Epithelial cell of prostate (primary cell): ENCODE measurements at places on chromosomes 5 and 9.

DNA sequence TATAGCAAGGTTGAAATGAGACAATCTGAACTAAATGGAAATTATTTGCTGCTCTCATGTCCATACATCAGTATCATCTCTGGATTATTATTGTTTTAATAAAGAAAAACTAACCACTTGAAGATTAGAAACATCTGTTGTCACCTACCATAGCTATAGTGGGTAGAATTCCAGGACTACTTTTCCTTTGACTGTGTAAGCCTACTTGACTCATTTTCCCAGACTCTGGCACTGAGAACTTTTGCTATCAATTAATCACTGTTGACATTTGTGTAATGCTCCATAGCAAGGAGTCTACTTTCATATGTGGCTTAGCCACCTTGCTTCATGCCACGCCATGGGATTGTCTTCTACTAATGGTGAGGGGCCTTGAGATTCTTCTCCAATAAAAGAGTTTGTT lies 59.9 kb upstream of the ARRDC3 start:
- peak; percentile 37 for DNase-seq

DNA sequence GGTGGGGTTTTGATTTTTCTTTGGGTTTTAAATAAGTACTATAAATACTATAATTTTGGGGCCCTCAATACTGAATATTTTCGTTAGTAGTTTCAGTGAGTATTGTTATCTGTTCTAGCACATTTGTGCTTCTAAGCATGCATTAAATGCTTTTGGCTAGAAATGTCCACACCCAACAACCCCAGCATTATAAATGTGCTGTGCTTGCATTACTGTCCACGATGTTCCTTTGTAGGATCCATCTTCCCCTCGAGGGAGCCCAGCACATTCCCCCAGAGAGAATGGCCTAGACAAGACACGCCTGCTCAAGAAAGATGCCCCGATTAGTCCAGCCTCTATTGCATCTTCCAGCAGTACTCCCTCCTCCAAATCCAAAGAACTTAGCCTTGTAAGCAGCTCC lies 134.7 kb downstream of the TLE4 start:
- DNase-seq, result no peak

DNA sequence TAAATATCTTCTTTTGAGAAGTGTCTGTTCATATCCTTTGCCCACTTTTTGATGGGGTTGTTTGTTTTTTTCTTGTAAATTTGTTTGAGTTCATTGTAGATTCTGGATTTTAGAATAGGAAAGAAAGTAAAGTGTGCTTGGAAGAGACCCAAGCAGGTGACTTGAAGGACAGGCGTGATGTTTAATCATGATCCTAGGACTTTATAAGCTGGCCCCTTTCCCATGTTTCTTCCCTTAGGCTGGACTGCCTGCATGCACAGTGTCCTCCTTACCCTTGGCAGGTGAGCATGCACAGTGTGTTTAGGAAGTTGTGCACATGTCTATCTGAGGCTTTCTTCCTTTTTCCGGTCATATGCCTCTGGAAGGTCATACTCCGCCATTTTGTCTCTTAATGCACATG lies 61.3 kb downstream of the ISOC1 start:
- DNase-seq, result no peak

- no peak for DNase-seq
These were observed 30.9 kb upstream of the ABLIM3 start for GRCh38 chr5:149110406-149110805.

DNA sequence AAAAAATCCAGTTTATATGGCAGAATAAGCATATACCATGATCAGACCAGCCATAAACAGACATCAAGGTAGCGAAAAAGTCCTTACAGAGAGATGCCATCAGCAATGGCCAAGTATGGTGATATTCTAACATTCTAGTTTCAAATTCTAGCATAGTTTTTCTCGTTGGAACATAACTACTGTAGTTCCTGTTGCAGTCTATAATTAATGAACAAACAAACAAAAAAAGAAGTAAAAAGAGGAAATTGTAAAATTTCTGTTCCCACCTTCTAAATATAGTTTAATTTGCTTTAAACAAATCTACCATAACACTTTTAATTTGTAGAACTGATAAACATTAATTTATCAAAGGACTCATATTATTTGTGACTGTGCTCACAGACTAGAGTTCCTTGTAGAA lies 9.9 kb upstream of the CD180 start:
- DNase-seq, result no peak

DNA sequence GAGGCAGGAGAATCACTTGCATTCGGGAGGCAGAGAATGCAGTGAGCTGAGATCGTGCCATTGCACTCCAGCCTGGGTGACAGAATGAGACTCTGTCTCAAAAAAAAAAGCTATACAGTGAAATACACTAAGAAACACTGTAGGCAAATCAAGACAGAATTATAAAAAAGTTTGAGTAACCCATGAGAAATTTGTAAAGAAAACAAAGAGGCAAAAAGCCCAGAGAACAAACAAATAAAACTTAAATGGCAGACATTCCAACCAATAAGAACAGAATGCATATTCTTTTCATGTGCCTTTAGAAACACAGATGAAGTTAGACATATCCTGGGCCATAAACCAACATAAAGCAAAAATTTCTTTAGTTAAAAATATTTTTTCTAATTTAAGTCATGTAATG lies 30.6 kb downstream of the ZNF169 start:
- no peak for DNase-seq

DNA sequence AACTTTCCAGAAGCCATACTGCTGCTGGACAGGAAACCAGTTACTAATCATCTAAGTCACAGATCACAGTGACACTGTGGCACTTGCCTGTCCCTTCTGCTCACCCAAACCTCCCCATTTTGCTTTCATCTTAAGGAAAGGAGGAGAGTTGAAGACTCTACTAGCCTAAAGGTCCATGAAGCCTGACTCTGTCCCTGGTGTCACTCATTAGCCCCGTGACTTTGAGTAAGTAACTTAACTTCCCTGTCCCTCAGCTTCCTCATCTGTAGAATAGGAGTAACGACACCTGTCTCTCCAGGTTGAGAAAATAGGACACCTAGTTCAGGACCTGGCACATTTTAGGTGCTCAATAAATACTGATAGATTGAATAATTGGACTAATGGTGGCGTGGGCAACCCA lies 536 bp upstream of the SLC6A7 start:
- DNase-seq, result no peak

GRCh38 chr9:36993933-36994764 lies 39.9 kb downstream of the PAX5 start:
- no peak for DNase-seq

DNA sequence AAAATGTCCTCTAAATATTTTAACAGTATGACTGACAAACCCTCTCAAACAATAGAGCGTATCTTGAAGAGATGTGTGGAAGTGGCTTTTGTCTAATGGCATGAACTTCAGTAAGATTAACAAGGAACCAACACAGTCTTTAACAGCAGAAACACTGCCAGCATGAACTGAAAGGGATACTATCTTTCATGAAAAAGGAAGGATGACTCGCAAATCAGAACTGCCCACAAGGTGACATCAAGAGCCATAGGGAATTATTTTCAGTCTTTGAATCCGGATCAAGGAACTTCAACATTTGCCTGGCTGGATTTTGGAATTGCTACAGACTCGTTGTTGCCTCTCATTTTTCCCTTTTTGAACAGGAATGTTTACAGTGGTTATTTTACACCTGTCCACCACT lies 5.1 kb upstream of the HEXB start:
- DNase-seq, result no peak

DNA sequence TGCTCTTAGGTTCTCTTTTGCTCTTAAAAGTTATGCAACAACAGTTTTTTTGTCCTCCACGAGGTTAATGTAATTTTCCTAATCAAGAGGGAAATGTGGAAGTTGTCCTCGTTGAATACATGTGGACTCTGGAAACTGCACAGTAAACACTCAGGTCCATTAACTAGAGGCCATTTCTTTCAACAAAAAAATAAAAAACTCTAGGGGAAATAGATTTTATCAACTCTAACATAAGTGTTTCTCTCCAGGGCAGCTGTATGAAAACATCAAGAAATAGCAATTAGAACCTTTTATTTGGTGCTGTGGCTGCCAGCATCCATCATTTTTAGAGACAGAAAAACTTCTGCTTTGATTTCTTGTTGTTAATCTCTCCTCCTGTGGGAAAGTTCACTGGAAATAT lies 288.6 kb downstream of the ICE1 start:
- no peak for DNase-seq

- no peak for DNase-seq
These were observed 145.3 kb downstream of the MLLT3 start for GRCh38 chr9:20476912-20477521.
